H4 (cell line): ENCODE measurements at places on chromosomes 4 and X. TPM values are rescaled to one million over a fixed set of nuclear protein-coding genes. Genes with fewer than 3 reads are reported as not detected.

- DNase-seq: peak; percentile 47
Observed at GRCh38 chr4:36244257-36245082, at the start of gene ARAP2. TSS of gene ARAP2 (minus strand) at chr4:36244514. CDS start at chr4:36229486, 15,028 bp downstream.

GRCh38 chr4:28621591-28621990 lies 1761.0 kb downstream of the STIM2 start:
- DNase-seq: no peak

DNA sequence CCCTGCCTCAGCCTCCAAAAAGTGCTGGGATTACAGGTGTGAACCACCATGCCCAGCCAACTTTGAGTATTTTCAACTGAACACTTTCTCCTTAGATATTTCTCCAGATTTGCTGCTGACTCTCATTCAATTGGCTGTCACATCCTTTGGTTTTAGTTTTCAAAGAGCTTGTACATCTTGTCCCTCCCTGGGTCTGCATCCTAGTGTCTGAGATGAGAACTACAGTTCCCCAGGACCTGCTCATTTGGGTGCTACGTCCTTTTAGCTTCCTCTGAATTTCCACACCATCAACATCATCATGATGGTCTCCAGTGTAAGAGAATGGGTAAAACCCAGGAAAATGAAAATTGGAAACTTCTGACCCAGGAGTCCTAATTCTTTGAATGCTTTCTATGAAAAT lies 312.9 kb downstream of the NLGN4X start:
- DNase-seq: no peak

Gene TECRL
- not detected in 2 replicates for total RNA-seq

Gene AKAP14
- not detected in 2 replicates for total RNA-seq

Gene CCDC158
- total RNA-seq: not detected in 2 replicates

Gene P2RY10
- not detected in 2 replicates for total RNA-seq

DNA sequence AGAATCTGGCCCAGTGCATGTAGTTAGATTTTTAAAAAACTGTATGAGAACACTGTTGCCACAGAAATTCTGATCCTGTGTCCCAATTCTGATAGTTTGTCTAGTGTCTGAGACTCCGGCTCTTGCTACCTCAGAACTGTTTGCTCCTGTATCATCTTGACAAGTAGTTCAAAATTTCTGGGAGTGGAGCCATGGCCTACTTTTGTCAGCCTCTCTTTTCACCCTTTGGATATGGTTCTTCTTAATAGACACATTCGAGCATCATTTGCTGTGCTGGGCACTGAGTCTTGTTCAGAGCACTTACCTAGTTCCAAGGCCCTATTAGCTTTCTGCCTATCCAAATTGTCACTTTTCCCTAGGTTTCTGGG lies 46.9 kb downstream of the ATP10D start:
- DNase-seq: no peak

Gene TMEM255A
- total RNA-seq: 4.0 and 4.2 TPM in 2 replicates

DNA sequence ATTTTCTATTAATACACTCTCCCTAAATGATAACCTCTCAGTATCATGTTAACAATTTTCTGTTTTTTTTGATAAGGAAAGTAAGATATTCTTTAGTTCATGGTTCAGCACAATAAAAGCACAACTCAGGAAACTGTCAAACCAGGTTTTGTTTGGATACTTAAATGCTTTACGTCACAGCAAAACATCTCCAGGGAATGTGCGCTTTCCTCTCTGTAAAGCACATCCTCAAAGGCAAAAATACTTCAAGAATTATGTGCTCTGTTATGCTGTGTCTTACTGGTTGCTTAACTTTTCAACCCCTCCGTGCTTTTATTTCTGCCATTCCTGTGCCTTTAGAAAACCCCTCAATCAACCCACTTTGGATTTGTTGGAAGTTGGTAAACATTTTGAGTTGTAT lies 27.8 kb downstream of the SNX25 start:
- no peak for DNase-seq

GRCh38 chrX:132876523-132877338 lies 81.7 kb downstream of the HS6ST2 start:
- peak; percentile 58 for DNase-seq
